ENCODE measurements at places on chromosomes 6 and 20.

DNA sequence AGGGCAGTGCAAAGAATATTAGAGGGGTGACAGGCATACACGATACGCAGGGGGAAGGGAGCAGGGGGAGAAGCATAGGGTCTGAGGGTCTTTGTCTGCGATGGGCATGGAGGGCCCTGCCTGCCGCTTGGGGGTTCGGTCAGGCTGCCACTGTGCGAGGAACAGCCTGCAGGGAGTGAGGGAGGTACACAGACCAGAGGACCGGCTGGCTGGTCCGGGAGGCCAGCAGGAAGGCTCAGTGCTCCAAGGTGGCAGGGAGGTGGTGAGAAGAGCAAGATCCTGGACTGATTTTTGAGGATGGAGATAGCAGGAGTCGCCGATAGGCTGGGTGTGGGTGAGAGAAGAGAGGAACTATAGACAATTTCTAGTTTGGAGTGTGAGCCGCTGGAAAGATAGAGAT is 338.4 kb downstream of the ZFAND3 start:
- DNase-seq: no peak

DNA sequence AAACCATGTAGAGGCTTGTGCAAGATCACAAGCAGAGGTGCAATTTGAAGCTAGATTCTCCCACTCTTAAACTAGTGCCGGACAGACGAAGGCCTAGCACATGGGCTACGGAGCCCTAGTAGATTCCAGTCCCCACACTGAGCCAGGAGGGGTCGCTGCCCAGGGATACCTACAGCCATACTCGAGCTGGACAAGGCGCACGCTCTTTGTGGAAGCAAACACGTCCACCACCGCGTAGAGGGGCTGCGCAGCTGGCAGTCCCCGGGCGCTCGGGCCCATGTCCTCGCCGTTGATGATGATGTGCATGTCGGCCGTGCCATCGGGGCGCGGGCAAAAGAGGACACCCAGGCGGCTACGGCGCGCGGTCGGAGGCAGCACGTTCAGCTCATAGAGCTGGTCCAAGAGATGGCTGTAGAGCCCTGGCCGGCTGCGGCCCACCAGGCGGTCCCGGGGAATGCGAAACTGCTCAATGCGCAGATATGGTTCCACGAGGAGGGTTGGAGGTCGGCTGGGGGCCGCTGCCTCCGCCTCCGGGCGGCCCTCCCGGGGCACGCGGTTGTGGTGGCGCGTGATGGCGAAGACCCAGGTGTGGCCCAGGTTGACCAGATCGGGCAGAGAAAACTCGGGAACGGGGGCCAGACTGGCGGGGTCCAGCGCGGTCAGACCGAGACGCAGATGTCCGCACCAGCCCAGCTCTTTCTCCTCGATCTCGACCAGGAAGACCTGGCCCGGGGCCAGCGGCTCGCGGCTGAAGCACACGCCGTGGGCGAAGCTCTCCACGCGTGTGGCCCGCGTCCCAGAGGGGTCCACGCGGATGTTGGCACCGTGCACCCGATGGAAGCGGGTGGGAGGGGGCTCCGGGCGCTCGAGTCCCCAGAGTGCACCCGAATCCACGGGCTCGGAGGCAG is 677 bp downstream of the NEURL2 start:
- peak; percentile 54 for DNase-seq

DNA sequence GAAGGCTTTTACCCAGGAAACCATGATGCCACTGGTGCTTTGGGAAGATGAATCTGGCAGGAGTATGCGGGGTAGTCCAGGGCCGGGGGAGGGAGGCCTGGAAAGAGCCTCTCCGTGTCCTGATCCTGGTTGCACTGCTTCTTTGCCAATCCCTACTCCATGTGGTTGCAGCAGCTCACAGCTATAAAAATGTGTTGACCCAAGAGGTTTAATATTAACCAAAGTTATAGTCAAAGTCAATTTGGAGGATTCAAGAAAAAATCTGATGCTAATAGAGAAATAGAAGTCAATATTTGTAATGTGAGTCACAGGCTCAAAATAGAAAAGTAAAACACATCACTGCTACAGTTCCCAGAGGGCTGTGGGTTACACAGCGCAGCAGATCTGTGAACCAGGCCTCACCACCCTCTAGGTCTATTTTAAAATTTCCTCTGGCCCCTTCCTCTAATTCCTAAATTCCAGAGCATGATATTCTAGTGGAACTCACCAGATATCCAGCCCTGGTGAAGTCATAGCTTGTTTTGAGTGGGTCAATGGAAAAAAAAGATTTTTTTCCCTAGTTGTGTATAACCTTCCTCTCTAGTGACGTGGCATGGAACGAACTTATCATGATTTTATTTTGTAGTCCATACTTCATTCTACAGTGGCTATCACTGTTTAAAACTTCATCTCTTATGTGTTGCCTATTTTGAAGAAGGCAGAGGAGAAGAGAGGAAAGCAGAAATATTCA is 63.2 kb upstream of the BMP2 start:
- DNase-seq: no peak

DNA sequence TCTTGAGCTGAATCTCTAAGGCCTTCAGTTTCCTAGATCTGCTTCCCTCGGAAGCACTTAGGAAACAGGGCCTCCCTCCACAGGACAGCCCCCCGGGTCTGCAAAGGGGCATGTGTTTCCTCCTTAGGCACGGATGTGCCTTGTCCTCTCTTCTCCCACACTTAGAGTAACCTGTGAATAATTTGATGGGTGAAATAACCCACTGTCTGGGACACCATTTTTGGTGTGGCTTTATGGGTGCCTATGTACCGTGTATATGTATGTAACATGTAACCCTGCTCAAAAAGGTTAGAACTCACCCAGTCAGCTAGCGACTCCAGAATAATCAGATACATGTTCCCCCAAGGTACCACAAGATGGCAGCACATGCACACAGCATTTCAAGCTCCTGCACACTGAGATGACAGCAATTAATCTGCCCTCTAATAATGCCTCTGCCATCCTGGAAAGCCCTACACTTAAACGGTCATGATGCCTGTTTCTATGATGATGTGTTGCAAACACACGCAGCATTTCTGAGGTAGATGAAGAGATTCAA is 212.0 kb upstream of the PROKR2 start:
- DNase-seq: peak; percentile 66

DNA sequence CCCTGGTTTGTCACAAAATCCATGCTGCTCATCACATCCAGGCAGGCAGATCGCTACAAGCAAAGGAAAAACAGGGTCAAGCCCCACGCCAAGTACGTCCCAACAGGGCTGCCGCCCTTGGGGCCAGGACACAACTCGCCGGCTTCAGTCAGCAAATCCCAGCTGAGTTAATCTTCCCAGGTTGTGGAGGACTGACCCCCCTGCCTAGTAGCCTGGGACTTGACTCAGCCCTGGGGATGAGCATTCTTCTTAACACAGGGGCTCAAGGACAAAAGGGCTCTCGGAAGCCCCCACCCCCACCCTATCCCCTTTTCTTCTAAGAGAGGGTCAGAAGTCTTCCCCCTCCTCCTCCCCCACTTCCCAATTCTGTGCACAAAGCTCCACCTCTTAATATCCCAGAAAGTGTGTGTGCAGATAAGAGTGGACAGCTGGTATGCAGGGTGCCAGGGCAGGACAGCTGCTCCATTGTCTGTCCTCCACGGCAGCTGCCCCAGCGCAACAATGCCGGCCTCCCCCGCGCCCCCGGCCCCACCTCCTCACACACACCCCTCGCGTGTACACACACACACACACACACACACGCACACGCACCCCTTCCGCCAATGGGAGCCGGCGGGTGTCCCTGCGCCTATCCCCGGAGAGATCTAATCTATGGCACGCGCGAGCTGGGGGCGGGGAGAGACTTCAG is 4.5 kb downstream of the DLL1 start:
- no peak for DNase-seq

- no peak for DNase-seq
Measured at GRCh38 chr20:42742926-42743325, 446.8 kb downstream of the PTPRT start.

- no peak for DNase-seq
Measured at GRCh38 chr6:93886416-93886815, 467.1 kb upstream of the EPHA7 start.

DNA sequence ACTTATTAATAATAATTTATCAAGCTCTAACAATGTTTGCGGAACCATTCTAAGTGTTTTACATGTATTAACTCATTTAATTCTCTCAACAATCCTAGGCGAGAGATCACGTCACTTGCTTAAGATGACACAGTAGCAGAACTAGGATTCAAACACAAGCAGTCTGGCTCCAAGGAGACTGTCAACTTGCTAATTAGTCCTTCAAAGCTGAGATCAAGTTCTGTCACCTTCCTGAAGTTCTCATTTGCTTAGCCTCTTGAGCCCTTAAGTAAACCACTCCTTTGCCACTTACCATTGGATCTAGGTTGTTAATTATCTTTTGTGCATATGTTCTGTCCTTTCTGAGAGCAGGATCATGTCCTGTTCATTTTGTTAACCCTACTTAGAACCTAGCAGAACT is 14.1 kb downstream of the FKBP5 start:
- no peak for DNase-seq

GRCh38 chr6:160161647-160161986 is 40.0 kb downstream of the SLC22A1 start:
- DNase-seq: no peak

DNA sequence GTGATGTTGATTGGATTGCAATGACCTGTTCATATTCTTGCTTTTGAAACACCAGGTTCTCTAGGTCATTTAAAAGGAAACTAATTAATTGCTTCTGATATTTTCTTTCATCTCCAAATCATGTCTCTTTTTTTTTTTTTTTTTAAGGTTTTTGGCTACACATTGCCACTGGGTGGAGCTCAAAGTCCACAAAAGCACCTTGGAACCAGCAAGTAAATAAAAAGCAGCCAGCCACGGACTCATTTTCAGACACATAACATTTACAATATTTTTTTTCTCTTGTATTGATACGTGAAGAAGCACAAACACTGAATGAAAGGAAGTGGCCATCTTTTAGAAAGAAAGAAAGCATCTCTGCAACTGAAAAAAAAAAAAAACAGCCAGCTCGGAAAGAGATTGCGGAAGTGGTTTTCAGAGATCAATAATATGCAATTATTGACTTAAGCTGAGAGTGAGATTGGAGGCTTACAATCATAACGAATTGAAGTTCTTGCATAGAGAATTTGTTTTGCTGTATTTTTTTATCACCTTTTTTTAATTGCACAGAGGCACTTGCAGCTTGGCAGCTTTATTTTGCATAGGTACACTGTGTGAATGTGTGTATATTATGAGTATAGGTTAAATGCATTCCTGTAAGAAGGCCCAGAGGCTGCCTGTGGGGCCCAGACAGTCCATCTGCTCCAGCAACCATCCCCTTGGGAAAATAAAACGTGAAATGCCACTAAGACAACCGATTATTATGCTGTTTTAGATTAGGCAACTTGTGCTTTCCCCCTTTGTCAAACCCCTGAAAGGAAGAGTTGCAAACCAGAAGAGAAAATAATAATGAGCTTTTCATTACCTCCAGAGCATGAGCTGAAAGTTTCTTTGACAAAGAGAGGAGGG is 28.2 kb downstream of the CGA start:
- DNase-seq: peak; percentile 28

DNA sequence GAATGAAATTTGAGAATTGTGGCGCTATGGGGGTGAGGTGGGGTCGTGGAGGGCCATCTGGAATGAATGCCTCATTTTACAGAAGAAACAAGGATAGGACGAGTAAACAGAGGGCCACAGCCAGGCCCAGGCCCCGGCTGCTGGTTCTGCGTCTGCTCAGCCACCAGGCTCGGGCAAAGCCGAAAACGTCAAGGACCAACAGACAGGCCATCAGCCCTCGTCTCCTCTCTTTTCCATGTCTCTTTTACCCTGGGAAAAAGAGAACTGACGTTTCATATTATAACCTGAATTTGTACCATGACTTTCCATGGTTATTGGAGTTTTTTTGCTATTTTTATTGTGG is 212.4 kb upstream of the ARID1B start:
- no peak for DNase-seq

DNA sequence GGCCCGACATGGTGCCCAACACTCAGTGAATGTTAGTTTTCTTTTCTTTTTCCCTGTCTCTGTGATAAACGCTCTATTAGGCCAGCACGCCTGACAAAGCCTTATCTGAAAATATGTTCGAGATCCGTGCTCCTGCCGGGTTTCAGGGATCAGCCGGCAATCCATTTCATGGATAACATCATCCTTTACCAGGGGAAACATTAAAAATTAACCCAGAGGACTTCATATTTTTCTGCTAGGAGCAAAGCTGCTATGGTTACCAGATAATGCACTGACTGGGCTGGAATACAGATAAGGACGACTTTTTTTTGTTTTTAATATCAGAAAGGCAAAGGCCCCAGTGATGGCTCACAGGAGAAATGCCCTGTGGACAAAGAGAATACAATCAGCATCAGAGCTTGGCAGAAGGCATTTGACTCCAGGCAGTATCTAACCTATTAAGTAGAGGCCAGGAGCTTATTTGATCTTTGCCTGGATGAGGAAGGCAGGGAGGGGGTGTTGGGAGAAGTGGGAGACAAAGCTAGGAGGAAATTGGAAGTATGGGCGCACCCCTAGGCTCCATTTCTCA is 482.0 kb upstream of the CHD6 start:
- DNase-seq: no peak

DNA sequence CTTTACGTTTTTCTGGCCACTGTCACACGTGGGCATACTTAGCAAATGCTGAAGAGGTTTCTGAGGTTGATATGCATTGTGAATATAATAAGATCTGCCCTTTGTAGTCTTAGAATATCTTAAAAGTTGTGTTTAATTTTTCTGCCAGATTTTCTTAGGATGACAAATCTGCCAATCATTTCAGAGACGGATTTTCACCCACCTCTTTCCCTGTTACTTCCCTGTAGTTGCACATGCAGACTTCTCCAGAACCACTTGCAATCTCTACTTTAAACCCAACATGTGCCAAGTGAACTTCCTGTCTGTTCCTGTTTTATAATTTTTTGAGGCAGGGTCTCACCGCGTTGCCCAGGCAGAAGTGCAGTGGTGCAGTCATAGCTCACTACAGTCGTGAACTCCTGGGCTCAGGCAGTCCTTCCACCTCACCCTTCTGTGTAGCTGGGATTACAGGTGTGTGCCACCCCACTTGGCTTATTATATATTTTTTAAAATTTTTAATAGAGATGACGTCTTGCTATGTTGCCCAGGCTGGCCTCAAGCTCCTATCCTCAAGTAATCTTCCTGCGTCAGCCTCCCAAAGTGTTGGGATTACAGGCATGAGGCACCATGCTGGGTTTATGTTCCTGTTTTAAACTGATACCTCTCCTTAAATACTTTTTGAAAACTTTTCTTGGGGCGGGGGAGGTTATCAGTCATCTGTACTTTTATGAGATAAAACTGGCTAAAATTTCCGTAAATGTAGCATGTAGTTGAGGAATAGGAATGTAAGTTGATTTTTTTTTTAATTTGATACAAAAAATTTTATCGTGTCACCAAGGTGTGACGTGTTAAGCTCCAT is 2.7 kb downstream of the IGF2R start:
- no peak for DNase-seq

GRCh38 chr20:4633780-4634179 is 87.9 kb upstream of the PRND start:
- DNase-seq: no peak

All from activated naive CD4-positive, alpha-beta T cell treated with anti-CD3 and anti-CD28 coated beads, Interleukin-2, amount 50 U/mL, for 16 hours (primary cell).